ENCODE measurements at places on chromosomes 5 and 9.

GRCh38 chr5:142100307-142100706 lies 8.3 kb upstream of the NDFIP1 start:
- no peak for DNase-seq

GRCh38 chr9:25857147-25857546 lies 178.9 kb upstream of the TUSC1 start:
- peak; percentile 21 for DNase-seq

- DNase-seq: no peak
Measured at GRCh38 chr9:12698986-12699385, 5.8 kb downstream of the TYRP1 start.

- DNase-seq: no peak
Measured at GRCh38 chr5:138595180-138595795, 20.1 kb upstream of the HSPA9 start.
